ENCODE measurements at places on chromosomes 1 and 21.

DNA sequence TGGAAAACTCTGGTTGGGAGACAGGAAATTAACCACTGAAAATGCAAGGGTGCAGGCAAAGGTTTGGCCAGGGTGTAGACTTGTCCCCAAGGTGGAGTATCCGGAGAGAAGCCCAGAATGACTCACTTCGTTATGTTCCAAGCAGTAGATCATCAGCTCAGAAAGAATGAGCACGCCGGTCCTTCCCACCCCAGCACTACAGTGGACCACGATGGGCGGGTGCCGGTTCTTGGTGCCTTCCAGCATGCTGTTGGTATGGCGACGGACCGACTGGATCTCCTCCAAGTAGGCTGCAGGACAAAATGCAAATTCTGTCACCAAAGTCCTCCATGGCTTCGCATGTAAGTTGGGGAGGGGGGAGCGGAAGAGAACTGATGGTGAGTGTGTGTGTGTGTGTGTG, 83.4 kb downstream of the SMYD2 start:
- DNase-seq, result no peak

- DNase-seq, result no peak
These were observed 9.6 kb downstream of the OSCP1 start for GRCh38 chr1:36440646-36441045.

- peak; percentile 18 for DNase-seq
These were observed 30.7 kb upstream of the TARBP1 start for GRCh38 chr1:234509457-234510328.

DNA sequence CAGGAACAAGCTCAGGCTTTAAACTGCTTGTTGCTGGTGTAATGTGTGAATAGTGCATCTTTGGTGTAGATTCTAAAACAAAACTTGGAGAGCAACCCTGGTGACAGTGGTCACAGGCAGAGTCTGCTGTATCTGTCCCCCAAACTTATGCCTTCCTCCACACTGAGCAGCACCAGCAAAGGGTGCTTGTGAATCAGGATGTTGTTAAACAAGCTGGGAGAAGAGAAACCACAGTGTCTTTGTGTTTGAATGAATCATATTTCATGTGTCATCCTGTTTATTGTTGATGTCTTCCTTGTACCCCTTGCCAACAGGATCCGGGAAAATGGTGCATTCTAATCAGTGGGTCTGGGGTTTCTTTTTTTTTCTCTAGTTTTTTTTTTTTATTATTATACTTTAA, 91.9 kb upstream of the COG2 start:
- no peak for DNase-seq

- DNase-seq, result no peak
These were observed 26.7 kb downstream of the ASTN1 start for GRCh38 chr1:177137814-177138213.

DNA sequence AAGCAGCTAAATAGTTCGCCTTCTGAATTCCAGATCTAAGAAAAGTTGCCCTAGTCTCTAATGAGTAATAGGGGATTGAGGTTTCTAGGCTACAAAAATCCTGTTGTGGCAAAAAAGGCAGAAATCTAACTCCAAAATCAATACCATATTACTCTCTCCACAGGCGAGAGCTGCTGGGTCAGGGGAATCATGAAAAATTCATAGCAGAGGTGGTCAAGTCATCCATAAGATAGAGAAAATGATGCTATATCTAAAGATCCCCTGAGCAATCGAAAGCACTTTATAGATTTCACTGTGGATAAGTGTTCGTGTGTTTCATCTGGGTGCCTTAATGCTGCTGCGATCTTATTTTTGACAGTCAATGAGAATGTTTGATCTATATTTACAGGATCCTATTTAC, 417.7 kb downstream of the AGBL4 start:
- no peak for DNase-seq

- DNase-seq, result no peak
These were observed 98.0 kb downstream of the ETS2 start for GRCh38 chr21:38903690-38904139.

GRCh38 chr1:54051933-54052430, 1.0 kb downstream of the TMEM59 start:
- no peak for DNase-seq

DNA sequence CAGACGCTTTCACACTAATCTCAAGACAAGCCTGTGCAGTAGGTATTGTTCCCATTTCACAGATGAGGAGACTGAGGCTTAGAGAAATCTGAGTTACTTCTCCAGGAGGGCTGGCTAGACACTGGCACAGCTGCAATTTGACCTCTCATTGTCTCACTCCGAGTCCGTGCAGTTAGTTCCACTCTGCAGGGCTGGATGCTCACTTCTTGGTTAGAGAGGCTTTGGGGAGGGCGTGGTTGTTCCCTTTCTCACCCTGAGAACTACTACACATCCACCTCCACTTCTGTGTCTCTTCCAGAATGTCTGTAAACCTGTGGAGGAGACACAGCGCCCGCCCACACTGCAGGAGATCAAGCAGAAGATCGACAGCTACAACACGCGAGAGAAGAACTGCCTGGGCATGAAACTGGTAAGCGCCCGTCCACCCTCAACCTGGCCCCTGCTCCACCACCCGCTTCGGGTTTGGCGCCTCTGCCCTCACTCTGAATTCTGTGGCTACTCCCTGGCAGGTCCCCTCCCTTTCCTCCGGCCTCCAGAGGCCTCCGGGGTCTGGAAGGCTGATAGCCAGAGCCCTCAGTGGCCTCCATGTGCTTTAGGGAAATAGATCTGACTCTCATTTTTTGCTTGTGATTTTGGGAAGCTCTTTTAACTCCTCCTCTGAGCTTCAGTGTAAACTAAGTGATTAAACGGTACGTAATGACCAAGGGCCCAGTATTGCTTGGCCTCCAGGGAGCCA, 29.1 kb downstream of the EIF2D start:
- no peak for DNase-seq

- no peak for DNase-seq
These were observed 52.7 kb downstream of the TGFB2 start for GRCh38 chr1:218397752-218398339.

DNA sequence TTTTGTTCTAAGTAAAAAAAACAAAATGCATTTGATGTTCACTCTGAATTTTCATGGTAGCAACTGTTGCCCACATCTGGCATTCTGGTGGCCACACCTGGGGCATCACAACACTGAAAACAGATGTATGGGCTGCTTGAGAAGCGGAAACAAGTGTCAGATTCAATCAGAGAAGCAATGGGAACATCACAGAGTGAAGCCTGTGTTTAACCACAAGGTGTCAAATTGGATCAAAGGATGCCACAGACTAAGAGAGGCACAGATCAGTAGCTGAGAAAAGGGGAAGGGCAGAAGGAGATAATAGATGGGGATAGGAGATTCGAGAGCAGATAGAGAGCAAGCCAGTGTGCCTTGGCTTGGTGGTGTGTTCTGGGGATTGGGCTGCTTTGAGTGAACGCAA, 49.8 kb upstream of the MTF2 start:
- DNase-seq, result no peak

- no peak for DNase-seq
These were observed 648 bp upstream of the TRAPPC3 start for GRCh38 chr1:36149973-36150295.

GRCh38 chr1:193537266-193538002, 351.0 kb upstream of the B3GALT2 start:
- DNase-seq, result no peak

- peak; percentile 34 for DNase-seq
These were observed at the start of gene PAQR6 for GRCh38 chr1:156247460-156248322. TSS of gene PAQR6 (minus strand) at chr1:156248056. CDS start at chr1:156246731, 1,325 bp downstream.

DNA sequence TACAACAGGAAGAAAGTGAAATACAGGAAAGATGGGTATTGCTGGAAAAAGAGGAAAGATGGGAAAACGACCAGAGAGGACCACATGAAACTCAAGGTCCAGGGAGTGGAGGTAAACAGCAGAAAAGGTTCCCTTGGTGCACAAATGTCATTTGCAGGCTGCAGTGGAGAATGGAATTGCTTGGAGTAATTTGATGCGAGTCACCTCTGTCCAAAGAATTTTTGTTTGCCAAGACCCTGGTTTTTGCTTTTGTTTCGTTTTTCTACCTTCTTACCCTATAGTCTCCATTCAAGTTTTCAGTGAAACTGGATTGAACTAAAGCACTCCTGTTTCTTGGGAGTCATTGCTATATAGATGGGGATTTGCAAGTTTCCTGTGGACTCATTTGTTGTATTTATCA, 464.3 kb downstream of the CAMTA1 start:
- no peak for DNase-seq

- DNase-seq, result no peak
These were observed 221.9 kb upstream of the SAMSN1 start for GRCh38 chr21:14768042-14768441.

GRCh38 chr1:159214149-159214760, 9.6 kb downstream of the ACKR1 start:
- peak; percentile 37 for DNase-seq

DNA sequence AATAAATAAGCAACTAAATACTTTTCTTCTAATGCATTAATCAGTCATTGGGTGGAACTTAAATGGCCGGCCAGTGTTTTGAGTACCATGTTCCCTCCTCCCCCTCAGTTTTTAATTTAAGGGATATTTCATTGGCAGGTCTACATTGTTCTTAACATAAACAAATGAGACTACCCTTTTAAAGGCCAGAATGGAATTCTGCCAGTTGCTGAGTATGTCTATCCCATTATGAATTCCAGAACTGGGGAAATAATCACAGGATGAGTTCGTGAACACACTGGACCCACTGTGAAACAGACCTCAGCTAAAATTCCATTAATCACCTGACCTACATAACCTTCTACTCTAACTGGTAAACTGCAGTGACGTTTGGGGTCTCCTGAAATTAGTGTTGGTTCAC, 305.5 kb upstream of the PKN2 start:
- no peak for DNase-seq

DNA sequence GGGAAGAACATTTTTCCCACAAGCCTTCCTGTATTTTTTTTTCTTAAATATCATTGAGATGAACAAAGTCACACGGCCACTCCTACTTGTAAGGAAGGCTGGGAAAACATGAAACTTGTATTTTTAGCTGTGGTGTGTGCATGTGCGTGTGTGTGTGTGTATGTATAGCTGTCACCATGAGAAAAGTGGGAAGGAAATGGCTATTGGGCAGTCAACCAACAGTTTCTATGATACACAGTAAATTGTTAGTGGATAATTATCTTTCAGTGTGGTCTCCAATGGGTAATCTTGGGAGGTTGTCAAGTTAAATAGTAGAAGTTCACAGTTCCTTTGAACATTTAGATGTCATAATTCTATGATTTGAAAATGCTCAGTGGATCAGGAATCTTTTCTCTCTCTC, 132.7 kb upstream of the USP24 start:
- DNase-seq, result no peak

- DNase-seq, result no peak
These were observed 4.4 kb downstream of the CITED4 start for GRCh38 chr1:40857737-40858136.

GRCh38 chr1:53281133-53281532, 42.8 kb upstream of the MAGOH start:
- no peak for DNase-seq

GRCh38 chr1:106910798-106911197, 145.7 kb upstream of the PRMT6 start:
- no peak for DNase-seq

GRCh38 chr1:117587499-117588356, 18.1 kb upstream of the TENT5C start:
- no peak for DNase-seq

DNA sequence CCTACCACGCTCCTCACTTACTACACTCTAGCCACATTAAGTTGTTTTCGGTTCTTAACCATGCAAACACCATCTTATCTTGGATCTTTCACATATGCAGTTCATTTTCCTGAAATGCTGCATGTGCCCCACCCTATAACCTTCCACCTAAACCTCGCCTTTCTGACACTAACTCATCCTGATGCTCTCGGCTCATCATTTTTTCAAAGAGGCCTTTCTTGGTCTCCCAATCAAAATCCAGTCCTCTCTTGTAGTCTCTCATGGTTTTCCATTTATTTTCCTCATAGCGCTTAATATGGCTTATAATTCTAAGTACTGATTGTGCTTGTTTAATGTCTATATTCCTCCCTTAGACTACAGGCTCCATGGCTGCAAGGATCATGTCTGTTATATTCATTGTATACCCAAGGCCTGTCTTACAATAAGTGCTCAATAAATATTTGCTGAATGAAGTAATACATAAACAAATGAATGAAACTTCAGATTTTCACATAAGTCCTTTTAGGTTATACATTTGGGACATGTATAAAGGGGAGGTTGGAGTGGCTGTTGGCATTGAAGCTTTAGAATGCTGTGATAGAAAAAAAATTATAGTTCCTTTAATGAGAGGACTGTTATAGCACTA, 79.2 kb upstream of the CDC42BPA start:
- no peak for DNase-seq
